ENCODE measurements at places on chromosomes 12 and 14. TPM values are rescaled to one million over a fixed set of nuclear protein-coding genes. Genes with fewer than 3 reads are reported as not detected.

KLRB1 gene
- total RNA-seq: not detected

REM2 gene
- not detected for total RNA-seq

CLEC4D gene
- total RNA-seq: not detected

ESPL1 gene
- 1.8 TPM for total RNA-seq

ATXN2 gene
- 14.2 TPM for total RNA-seq

LRRC10 gene
- not detected for total RNA-seq

CKAP4 gene
- total RNA-seq: 227 TPM

ETFBKMT gene
- total RNA-seq: 3.2 TPM

ALDH2 gene
- total RNA-seq: 98.0 TPM

SLC6A13 gene
- total RNA-seq: not detected

FAIM2 gene
- 21.1 TPM for total RNA-seq

EDDM3A gene
- not detected for total RNA-seq

FIGNL2 gene
- total RNA-seq: not detected

DYNLL1 gene
- 221 TPM for total RNA-seq

RNASE1 gene
- 1.3 TPM for total RNA-seq

AGAP2 gene
- 0.23 TPM for total RNA-seq

IL22 gene
- total RNA-seq: not detected

TAS2R46 gene
- not detected for total RNA-seq

CISTR gene
- not detected for total RNA-seq

HOXC4 gene
- 3.5 TPM for total RNA-seq

PRKD1 gene
- 29.9 TPM for total RNA-seq

BEGAIN gene
- total RNA-seq: 0.35 TPM

CD163L1 gene
- not detected for total RNA-seq

RGS6 gene
- total RNA-seq: not detected

SIX1 gene
- total RNA-seq: 8.2 TPM

UBR7 gene
- 11.7 TPM for total RNA-seq

KIF21A gene
- total RNA-seq: 11.0 TPM

RERG gene
- total RNA-seq: 1.6 TPM

GARIN6 gene
- not detected for total RNA-seq

IL23A gene
- total RNA-seq: not detected

CELA1 gene
- not detected for total RNA-seq

MAP1LC3B2 gene
- total RNA-seq: 1.8 TPM

AMIGO2 gene
- total RNA-seq: 3.9 TPM

XRCC3 gene
- 15.6 TPM for total RNA-seq

TRHDE gene
- 1.4 TPM for total RNA-seq

LUM gene
- 252 TPM for total RNA-seq

AMN gene
- total RNA-seq: 12.4 TPM

ARMH4 gene
- 1.6 TPM for total RNA-seq

FAM90A1 gene
- 0.09 TPM for total RNA-seq

PPP1R12A gene
- total RNA-seq: 60.8 TPM

ANO4 gene
- 4.4 TPM for total RNA-seq

PLEKHD1 gene
- not detected for total RNA-seq

ZNF705A gene
- not detected for total RNA-seq

HOXC9 gene
- 1.3 TPM for total RNA-seq

RBM19 gene
- 10.5 TPM for total RNA-seq

SERPINA9 gene
- total RNA-seq: not detected

CYP27B1 gene
- total RNA-seq: 1.6 TPM

CACNA1C gene
- total RNA-seq: 10.7 TPM

CHST11 gene
- 12.0 TPM for total RNA-seq

FGD4 gene
- 7.5 TPM for total RNA-seq

TMEM52B gene
- total RNA-seq: 0.82 TPM

CLEC1B gene
- not detected for total RNA-seq

TPPP2 gene
- not detected for total RNA-seq

RNASE3 gene
- not detected for total RNA-seq

All from pericardium fibroblast (primary cell).